HFFc6 (cell line): ENCODE measurements at places on chromosomes 4 and X.

- DNase-seq, result no peak
These were observed 288.7 kb upstream of the INTU start for GRCh38 chr4:127344071-127344470.

DNA sequence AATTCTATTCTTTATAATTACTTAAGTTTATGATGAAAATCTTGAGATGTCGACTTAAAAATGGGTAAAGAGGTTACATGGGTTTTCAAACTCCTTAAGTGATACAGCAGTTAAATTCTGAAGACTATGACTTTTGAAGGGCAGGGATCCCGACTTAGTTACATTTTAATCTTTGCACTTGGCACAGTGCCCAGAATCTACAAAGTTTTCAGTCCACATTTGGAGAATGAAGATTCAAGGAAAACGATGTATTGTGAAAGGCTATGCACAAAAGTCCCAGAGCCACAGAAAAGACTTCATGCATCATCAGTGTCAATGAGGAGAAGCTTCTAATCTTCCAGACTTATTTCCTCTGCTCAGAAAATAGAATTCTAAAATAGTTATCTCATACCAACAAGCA is 36.3 kb upstream of the GRPR start:
- DNase-seq, result no peak

DNA sequence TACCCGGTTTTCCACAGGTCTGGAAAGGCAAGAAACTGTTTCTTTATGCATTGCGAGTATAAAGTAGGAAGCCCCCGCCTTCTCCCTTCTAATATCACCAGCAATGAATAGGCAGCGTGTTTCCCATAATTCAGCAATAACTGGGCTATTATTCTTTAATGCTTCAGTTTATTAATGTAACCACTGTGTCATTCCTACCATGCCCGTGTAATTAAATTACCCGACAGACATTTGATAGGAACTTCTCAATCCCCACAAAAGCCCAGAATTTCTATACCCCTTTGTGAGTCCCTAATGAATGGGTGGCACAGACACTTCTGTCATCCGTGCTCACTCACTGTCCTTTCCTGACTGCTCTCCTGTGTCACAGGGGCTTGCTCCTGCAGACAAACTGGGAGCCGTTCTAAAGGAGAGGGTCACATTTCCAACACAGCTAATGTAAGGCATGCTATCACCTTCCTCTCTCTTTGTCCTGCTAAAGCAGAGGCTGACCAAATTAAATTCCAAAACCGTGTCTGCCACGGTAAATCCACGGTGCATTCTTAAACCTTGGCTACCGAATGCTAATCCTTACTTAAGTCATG is 108.5 kb upstream of the MID1 start:
- no peak for DNase-seq

DNA sequence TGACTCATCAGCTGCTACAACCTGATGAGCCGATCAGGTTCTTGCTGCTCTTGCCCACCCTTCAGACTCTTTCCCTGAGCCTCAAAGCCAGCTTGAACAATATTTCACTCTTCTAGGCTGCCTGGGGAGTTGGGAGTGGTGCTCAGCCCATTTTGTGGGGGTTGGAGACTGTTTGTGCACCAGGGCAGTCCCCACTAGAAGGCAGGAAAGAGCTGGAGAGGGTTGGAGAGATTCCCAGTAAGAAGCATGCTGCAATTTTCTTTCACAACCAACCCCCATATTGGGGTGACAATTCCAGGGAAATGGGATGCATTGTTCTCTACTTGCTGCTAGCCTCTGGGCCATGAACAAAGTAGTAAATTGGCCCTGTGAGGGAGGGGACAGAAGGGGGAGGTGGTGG is 44.1 kb downstream of the SLC16A2 start:
- peak; percentile 2 for DNase-seq

DNA sequence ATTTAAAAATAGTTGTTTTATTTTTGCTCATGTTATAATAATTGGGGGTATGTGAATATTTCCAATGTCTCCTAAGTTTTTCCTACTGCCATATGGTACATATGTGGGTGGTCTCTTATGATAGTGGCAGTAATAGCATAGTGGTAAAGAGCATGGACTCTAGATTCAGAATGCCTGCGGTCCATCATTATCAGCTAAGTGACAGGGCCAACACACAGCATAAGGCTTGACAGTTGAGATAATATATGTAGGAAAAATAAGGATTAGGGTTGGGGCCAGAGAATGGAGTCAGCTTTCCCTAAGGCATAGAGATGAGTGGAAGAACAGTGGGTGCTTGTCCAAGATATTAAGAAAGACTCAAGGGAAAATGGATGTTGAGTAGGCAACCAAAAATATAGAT is 2707.5 kb downstream of the PCDH7 start:
- no peak for DNase-seq

DNA sequence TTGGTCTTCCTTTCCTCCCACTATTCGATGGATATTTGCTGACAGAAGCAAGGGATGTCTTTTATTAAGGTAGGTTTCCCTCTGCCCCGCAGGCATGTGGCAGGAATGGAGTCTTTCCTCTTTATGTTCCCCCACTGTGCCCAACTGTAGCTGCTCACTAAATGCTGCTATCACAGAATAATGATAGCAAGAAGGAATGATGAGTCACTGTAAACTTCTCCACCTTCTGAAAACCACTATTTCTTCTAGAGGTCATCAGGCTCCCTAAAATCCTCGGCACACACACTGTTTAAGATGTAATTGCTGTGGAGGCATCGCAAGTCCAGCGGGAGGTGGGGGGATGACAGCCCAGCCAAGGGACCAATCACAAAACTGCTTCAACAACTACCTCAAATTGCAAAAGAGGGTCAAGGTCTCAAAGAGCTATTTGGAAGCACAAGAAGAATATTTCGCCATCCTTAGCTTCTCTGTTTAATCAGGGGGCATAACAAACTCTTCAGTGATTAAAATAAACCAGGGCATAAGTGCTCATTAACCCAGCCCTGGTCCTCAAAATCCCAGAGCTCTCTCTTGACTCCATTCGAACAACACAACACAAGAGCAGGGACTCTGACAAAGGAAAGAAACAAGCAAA is 13.9 kb downstream of the QDPR start:
- no peak for DNase-seq

DNA sequence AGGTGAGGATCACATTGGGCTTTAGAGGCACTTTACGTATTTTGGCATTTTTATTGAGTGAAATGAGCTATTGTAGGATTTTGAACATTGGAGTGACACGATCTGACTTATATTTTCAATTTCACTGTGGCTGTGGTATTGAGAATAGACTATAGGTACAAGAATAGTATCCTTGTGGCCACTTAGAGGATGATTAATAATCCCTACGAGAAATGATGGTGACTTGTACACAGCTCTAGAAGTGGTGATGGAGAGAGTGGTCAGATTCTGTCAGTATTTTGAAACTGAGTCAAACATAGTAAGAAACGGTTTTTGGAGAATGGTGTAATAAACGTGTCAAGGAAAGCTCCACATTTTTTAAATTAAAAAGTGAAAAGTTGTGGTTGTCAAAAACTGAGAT is 494.7 kb downstream of the EPHA5 start:
- DNase-seq, result no peak

DNA sequence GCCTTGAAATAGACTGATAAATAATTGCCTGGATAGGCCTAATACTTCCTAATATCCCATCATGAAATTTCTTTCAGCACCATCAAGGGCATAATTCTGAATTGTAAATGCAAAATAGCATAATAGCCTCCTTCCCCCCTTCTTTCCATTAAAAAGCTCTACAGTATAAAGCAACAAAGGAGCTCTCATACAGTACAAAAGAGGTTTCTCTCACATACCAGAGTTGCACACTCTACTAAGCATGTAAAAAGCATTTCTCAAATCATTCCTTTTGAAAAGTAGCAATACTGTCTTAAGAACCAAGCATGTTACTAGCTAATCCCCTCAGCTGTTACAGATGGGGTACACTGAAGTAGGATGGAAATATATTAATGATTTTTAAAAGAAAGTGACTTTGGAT is 509.0 kb downstream of the KLHL13 start:
- DNase-seq, result no peak

- DNase-seq, result no peak
These were observed 45.4 kb upstream of the MAGEC2 start for GRCh38 chrX:142250502-142250901.

- DNase-seq, result no peak
These were observed 814.8 kb upstream of the GRID2 start for GRCh38 chr4:91488946-91489345.

GRCh38 chr4:154014407-154015321 is 225.8 kb upstream of the SFRP2 start:
- no peak for DNase-seq

DNA sequence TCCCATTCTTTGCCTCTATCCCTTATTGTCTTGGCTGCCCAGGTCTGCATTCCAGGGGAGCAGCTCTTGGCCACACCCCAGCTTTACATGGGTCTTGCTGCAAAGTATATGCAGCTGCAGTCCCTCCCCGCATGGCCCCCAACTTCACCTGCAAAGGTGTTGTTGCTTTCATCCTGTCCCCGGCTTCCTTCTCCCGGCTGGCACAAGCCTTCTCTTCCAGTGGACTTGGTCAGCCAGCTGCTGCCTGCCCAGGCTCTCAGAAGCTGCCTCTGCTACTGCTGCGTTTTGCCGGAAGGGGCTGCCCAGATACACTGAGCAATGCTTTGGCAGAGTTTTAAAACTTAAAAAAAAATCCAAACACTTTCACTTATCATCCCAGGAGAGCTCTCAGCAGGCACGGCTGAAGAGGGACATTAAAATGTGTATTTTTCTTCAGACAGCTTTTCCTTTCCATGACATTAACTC is 121.2 kb upstream of the PDLIM3 start:
- peak; percentile 34 for DNase-seq

- no peak for DNase-seq
These were observed 1368.6 kb downstream of the FSTL5 start for GRCh38 chr4:160795216-160795615.

DNA sequence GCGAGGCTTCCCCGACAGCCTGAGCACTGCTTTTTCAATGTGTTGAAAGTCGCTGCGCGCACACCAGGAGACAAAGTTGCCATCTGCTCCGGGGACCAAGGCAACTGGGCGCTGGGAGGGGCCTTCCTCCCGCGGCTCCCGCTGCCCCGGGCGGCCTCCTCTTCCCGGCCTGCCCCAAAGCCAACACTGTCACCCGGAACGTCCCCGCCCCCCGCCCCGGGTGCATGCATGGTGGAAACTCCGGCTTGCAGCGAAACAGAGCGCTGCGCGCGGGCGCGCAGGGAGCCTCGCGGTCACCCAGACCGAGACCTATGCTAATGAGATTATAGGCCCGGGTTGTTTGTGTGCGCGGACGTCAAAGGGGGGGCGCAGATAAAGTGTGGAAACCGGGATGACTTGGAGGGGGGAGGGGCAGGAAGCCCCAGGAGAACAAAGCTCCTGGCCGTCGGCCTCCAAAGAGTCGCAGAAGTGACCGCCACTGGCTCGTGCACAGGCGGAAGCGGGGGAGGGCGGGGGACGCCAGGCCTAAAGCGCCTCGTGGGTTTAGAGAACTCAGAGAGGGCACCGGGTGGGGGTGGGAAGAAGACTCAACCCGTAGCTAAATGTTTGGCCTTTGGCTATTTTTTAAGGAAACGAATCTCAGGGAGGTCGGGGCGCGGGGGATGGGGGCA is 88.8 kb downstream of the BCOR start:
- no peak for DNase-seq
